Naive thymus-derived CD8-positive, alpha-beta T cell (primary cell): ENCODE measurements at places on chromosomes 11 and 22.
A peak's percentile ranks its signal among the peaks of the same experiment; 100 is the strongest.

DNA sequence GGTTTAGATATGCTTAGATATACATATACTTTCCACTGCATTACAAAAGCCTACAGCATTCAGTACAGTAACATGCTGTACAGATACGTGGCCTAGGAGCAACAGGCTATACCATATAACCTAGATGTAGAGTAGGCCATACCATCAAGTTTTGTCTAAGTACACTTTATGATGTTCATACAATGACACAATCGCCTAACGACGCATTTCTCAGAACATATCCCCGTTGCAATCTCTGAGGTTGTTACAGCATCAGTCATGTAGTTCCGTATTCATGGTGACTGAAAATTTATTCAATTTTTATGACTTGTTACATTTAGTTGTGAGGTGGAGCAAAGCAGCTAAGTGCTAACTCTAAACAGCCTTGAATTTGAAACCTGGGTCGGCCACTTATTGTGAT is 6.7 kb downstream of the ZBTB44 start:
- DNase-seq, result no peak

GRCh38 chr11:96091476-96091875 is 167.6 kb upstream of the MTMR2 start:
- no peak for DNase-seq

GRCh38 chr22:36528795-36529751 is at the start of gene EIF3D:
EIF3D (minus strand) TSS chr22:36529166; CDS start chr22:36526121, 3,045 bp downstream.
- peak; percentile 99 for DNase-seq

- no peak for DNase-seq
Observed at GRCh38 chr11:85348945-85349344, 278.2 kb downstream of the DLG2 start.

- no peak for DNase-seq
Observed at GRCh38 chr11:75499423-75500190, 26.1 kb downstream of the GDPD5 start.

- no peak for DNase-seq
Observed at GRCh38 chr11:12460466-12460865, 83.1 kb downstream of the PARVA start.

- DNase-seq, result no peak
Observed at GRCh38 chr11:33373636-33374035, 116.5 kb downstream of the HIPK3 start.

DNA sequence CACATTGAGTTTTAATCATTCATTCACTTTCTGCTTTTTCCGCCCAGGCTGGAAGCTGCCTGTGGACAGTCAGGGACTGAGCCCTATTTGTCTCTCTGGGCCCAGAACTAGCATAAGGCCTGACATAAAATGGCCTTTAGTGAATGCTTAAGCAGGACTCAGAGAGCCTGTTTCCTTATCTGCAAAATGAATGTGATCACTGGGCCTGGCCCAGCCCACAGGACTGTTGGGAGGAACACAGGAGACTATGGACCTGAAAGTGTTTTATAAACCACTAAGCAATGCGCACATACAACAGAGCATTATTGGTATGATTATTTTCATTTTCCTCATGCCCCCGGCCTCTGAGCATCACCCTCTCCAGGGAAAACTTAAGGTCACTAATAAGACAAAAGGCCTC is 3.9 kb upstream of the MYH9 start:
- no peak for DNase-seq

DNA sequence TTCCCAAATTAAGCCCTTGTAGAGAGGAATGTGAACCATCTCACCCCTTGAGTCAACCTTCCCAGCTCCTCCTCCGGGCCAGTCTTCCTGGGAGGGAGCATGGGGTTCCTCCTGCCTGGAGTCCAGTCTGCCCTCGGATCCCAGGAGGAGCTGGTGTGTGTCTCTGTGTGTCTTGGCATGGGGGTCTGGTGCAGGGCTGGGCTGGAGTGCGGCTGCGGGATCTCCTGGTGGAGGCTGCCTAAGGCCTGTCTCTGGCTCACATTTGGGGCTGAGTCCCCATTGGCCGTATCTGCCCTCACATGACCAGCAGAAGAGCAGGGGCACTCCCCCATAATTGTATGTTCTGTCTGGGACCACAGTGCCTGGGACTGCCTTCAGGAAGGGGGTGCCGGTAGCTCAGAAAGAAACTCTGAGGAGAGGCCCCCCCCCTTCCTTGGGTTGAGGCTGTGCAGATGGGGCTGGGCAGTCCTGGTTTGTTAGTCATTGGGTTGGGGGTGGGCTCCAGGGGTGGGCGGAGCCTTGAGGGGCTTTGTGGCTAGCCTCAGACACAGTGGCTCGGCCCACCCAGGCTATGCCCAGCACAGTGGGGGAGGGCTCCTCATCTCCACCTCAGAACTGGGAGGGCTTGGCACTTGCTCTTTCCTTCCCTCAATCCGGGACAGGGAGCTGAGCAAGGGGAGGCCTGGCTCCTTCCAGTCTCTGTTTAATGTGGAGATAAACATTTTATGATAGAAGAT is 2.9 kb downstream of the C1QTNF5 start:
- DNase-seq, result peak; percentile 56

DNA sequence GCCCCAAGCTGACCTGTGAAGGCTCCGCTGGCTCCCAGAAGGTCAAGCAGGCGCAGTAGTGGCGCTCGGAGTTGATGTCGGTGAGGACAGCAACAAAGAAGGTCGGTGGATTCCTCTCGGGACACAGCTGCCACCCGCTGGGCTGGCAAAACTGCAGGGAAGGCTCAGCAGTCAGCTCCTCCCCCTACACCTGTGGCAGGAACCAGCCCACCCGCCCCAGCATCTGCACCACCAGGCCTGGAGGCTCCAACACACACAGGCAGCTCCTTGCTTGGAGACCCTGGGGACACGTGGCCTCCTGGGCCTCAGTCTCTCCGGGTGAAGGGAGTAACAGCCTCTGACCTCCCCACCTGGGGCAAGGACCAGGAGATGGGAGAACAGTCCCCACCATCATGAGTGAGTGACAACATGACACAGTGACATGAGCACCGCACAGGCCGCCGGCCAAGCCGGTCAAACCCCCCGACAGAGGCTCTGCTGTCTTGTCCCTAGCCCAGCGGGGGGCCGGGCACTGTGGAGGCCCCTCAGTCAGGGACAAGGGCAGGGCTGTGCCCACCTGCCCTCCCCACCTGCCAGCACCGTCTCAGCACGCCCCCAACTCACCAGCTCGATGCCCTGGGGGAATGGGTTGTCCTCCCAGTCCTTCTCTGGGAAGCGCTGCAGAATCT is 6.9 kb downstream of the SBF1 start:
- no peak for DNase-seq

DNA sequence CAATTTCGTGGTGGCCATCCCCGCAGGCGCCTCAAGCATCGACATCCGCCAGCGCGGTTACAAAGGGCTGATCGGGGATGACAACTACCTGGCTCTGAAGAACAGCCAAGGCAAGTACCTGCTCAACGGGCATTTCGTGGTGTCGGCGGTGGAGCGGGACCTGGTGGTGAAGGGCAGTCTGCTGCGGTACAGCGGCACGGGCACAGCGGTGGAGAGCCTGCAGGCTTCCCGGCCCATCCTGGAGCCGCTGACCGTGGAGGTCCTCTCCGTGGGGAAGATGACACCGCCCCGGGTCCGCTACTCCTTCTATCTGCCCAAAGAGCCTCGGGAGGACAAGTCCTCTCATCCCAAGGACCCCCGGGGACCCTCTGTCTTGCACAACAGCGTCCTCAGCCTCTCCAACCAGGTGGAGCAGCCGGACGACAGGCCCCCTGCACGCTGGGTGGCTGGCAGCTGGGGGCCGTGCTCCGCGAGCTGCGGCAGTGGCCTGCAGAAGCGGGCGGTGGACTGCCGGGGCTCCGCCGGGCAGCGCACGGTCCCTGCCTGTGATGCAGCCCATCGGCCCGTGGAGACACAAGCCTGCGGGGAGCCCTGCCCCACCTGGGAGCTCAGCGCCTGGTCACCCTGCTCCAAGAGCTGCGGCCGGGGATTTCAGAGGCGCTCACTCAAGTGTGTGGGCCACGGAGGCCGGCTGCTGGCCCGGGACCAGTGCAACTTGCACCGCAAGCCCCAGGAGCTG is 24.8 kb downstream of the ADAMTS15 start:
- no peak for DNase-seq
